Activated effector memory CD4-positive, alpha-beta T cell treated with Interleukin-2 at 50 U/mL for 16 hours (primary cell): ENCODE measurements at places on chromosomes 3 and 15.

DNA sequence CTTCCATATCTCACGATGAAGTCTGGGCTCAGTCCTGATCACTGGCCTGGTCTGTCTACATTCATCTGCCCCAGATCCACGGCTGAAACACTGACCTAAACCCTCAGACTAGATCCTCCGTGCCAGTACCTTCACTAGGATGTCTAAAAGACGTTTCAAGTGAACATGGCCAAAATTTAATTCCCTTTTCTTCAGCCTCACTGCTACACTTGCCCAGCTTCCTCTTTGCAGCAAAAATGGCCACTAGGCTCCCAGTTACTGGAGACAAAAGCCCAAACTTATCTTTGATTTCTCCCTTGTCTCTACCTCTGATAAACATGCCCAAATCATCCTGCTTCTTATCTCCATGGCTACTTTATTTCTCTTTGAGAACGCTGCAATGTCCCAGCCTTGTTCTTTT is 1.7 kb downstream of the RASSF1 start:
- no peak for DNase-seq

DNA sequence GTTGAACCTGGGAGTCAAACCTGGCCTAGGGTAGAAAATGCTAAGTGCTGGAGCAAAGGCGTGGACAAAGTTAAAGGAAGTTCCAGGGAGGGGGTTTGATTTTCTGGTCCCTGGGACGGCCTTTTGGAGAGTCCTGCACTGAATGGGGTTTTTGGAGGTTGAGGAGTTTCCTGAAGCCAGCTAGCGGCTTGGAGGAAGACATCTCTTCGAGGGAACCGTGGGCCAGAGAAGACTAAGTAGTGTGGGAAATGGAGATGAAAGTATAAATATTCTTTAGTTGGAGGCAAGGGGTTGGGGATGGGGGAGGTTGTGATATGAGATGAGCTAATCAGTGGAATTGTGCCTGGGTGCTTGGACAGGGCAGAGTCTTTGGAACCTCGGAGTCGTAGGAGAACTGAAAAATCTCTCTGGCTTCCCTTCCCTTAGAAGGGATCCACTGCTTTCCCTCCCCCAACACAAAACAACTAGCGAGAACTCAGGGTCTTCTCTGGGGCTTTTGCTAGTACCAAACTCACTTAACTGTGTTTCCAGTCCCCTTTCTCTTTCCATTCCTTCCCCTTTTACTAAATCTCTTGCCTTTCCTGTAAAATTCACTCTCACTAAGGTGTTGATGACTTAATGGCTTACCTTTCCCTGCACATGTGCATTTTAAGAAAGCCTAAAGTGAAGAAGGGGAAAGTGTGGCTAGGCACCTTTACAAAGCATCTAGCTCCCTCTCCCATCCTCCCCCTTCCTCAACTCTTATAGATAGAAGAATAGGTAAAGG is 1.0 kb downstream of the LPP start:
- DNase-seq = no peak

GRCh38 chr3:85316252-85316651 is 357.5 kb downstream of the CADM2 start:
- DNase-seq = no peak

DNA sequence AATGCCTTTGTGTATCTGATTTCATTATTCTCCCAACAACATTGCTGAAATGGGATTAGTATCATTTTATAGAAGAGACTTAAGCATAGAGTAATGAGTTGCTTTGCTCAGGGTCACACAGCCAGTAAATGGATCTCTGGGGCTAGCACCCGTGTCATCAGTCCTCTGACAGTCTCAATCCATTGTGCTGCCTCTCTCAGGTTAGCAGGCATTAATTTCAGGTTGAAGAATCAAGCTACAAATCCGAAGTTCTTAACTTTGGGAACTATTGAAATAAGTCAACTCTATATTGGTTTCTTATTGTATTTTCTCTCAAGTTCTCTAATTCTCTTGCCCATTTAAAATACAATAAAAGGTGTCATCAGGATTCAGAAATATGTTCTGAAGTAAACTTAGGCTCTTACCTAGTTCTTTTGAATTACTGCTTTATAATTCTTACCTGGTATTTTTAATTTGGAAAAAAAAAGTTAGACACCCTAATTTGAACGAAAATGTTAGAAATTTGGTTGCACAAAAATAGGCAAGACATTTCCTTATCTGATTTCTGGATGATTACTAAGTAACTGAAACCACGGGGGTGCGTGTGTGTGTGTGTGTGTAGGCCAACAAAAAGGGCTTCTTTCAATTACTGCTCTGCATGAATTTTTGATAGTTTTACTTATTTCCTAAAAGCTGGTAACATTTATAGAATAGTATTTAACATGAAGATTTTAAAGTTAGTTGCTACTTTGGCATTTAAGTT is 189.8 kb downstream of the MBNL1 start:
- DNase-seq = no peak

- no peak for DNase-seq
These were observed 168.4 kb downstream of the PDE8A start for GRCh38 chr15:85150130-85150480.

DNA sequence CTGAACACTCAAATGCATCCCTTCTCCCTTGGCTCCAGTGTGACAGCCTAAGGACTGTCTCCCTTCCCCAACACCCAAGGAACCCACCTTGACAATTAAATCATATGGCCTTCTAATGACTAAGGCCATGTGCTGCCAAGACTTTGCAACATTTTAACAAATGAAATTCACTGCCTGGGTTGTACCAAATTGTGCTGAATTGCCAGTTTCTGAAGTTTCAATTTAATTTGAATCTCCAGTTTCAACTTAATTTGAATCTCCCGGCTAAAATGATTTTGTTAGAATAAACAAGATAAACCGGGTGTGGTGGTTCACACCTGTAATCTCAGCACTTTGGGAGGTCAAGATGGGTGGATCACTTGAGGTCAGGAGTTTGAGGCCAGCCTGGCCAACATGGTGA is 72.4 kb upstream of the RAP2B start:
- no peak for DNase-seq

DNA sequence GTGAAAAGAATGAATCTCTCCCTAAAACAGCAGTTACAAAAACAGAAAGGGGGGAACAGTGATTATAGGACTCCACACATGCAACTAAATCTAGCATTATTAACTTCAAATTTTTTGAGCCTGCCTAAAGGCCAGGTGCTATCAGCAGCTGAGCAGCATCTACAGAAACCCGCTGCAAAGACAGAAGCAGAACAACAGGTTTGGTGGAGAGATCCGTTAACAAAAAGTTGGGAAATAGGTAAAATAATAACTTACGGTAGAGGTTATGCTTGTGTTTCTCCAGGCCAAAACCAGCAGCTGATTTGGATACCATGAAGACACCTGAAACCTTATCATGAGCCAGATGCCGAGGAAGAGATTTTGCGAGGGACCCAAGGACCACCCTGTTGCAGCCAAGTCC is 201.6 kb upstream of the UBE3A start:
- DNase-seq = no peak

- no peak for DNase-seq
These were observed 103.5 kb downstream of the CORO2B start for GRCh38 chr15:68682330-68682729.

DNA sequence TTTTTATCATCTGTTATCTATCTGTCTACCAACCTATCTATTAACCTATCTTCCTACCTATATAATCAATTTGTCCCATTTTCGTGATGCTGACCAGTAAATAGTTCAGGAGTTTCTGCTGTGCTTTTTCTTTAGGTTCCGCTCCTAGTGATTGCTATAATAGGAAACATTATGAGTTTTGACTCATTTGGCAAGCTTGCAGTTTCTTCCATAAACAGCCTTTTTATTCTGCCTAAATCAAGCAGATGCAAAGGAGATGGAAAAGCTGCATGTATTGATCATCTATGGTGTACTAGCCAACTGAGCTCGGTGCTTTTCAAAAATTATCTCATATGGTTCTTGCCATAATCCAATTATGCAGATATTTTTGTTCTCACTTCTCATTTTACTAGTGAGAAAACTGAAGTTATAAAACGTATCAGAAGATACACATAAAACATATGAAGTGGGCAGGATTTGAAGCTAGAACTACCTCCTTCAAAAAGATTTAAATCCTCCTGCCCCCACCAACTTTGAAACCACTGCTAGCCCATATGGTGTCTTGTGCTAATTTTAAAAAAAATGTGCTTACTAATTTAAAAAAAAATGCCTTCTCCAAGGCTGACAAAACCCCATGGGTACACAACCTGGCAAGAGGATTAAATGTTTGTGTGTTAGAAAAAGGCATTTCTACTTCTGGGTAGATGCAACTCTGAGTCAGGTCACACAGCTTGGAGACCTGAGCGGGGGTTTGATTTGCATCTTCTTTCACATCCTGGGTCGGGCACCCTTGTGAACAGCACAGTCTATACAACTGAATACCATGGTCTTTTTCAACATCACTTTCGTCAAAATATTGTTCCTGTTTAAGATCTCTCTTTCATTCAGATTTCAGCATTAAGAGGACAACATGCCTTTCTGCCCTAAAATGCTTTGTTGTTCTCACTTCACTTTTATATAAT is 267.0 kb downstream of the CHL1 start:
- no peak for DNase-seq

- DNase-seq = no peak
These were observed 159.6 kb downstream of the LEKR1 start for GRCh38 chr3:156985711-156986110.

- DNase-seq = no peak
These were observed 32.3 kb downstream of the RFT1 start for GRCh38 chr3:53097887-53098286.

DNA sequence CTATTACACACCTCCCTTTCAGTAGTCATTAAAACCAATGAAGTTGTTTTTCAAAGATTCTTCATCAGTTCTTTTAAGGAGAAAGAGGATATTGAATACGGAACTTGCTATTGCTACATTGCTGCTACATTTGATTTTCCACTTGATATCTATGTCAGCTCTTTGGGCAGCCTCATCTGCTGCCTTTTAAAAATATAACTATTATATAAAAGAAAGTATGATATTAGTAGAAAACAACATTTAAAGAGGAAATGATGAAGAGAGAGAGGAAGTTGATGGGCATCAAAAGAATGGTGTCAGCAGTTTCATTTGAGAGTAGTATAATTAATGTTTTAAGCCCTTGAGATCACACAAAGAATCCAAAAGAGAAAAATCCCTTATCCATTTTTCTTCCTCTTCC is 171.4 kb downstream of the NFKBIZ start:
- DNase-seq = no peak
